ENCODE measurements at places on chromosomes 5 and 9. TPM values are rescaled to one million over a fixed set of nuclear protein-coding genes. Genes with fewer than 3 reads are reported as not detected.

DNA sequence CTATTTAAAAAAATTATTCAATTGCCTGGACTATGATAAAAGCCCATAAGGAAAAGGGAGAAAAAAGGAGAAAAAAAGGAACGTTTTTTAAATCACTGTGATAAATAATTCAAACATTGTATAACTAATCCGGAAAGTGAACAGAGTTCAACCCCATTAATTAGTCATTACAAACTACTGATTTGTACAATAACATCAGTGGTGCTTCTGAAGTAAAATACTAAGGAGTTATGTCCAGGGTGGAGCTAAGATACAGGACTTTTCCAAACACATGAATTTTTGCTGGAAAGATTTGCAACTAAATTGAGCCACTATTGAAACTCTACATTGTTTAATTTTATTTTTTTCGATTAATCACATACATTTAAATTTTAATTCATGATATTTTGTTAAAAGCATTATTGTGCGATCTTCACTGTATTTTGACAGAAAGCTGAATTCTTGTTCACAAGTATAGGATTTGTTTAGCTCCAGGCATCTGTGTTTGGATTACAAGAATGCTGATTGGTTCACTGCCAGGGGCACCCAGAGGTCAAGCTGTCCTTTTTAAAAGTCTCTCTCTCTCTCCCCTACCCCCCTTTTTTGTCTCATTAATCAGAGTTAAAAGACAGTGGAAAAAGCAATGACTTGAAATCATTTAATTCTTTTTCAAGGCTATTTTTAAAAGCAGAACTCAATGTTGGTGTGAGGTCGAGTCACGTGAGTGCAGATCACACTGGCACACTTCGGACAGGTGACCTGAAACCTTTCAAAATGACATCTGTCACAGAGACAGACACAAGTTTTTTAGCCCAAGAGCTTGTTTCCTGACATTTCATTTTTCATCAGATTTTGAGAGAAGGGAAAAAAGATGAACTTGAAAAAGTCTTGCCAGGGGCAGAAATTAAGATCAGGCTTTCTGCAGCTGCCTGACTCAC is 387.3 kb downstream of the NR2F1-AS1 start:
- DNase-seq, result no peak

- peak; percentile 5 for DNase-seq
Observed at GRCh38 chr9:136805207-136805740, 2.5 kb upstream of the RABL6 start.

GRCh38 chr5:6473284-6473683 is 24.6 kb downstream of the UBE2QL1 start:
- DNase-seq, result no peak

GRCh38 chr9:101472891-101473290 is 37.3 kb upstream of the ALDOB start:
- DNase-seq, result no peak

DNA sequence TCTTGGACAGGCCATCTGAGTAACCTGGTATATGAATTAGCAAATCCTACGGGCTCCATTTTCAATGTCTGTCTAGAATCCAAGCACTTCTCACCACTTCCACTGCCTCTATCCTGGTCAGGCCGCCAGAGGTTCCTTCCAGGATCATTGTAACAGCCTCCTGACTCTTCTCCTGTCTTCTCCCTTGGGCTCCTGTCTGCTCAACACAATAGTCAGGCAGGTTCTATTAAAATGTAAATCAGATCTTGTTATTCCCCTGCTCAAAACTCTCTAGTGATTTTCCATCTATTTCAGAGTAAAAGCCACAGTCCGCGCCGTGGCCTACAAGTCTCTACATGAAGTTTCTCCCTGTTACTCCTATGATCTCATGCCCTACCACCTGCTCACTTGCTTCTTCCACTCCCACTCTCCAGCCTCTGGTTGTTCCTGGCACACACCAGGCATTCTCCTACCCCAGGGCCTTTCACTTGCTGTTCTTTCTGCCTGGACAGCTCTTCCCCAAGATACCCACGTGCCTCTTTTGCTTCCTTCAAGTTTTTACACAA is 21.7 kb downstream of the ZNF366 start:
- no peak for DNase-seq

GRCh38 chr9:17994695-17995425 is 416.0 kb downstream of the SH3GL2 start:
- DNase-seq, result no peak

DNA sequence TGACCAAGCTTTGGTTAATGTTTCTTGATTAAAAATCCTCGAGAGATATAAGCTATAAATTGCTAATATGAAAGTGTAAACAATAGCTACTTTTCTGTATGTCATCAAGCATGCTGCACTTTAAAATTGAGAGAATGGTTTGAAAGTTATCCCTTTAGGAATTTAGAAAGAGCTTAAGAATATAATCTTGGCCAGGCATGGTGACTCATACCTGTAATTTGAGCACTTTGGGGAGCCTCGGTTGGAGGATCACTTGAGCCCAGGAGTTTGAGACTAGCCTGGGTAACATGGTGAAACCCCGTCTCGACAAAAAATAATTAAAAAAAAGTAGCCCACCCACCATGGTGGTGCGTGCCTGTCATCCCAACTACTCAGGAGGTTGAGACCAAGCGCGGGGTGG is 12.2 kb upstream of the MROH2B start:
- DNase-seq, result no peak

DNA sequence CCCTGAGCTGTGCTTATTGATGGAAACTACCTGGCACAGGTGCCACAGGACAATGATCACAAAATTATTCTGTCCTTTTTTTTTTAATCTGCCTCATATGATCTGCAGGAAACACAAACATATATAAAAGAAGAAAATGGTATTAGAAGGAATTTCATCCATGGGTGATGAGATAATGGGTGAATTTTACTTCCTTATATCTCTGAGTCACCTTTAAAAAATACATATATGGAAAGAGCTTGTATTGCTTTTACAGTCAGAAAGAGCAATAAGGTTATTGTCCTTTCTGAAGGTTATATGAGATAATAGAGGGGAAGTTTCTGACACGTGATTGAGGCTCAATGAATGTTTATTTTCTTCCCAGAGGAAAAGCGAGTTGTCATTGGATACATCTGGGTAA is 31.6 kb downstream of the NEURL1B start:
- no peak for DNase-seq

DNA sequence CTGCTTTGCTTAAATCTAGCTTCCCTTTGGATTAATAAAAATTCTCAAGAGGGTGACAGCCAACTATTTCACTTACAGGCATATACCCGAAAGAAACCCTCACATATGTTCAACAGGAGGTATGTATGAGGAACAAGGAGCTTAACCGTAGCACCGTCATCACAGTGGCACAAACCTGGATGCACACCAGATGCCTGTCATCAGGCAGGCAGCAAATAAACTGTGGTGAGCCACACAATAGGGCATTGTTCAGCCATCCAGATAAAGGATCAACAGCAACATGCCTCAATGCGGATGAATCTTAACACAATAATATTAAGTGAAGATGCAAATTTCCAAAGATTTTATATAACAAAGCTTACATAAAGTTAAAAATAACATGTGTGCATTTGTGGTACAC is 5.5 kb upstream of the TNFSF15 start:
- DNase-seq, result no peak

DNA sequence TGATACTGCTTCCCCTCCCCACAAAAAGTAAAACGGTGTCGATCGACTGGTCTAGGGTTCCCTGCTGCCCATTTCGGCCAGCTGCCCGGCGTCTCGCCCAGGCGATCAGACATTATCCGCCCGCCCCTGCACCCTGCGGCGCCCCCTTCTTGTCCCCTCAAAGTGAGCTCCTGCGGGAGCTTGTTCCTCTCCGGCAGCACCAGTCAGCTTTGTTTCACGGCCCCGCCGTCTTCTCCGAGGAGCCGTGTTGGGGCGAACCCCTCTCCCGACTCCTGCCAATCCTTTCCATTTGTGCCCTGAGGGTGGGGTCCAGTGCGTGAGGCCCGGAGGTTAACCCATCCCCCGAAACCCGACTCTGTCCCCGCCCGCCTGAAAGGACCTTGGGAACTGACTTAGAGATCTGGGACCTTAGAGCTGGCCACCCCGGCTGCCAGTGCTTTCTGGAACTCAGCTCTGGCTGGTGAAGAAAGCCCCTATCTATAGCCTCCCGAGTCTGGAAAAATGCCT is 518 bp downstream of the UBE2B start:
- DNase-seq, result no peak

DNA sequence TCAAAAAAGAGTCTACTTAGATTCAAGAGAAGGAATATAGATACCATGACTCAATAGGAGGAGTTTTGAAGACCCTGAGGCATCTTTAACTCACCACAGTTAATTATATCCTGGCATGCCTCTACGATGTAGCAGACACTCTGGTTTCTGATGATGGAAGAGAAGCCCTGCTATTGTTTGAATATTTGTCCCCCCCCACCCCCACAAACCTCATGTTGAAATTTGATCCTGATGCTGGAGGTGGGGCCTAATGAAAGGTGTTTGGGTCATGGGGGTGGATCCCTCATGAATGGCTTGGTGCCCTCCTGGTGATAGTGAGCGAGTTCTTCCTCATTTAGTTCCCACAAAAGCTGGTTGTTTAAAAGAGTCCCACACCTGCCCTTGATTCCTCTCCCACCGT is 147.9 kb upstream of the TBCA start:
- DNase-seq, result no peak

- no peak for DNase-seq
Observed at GRCh38 chr5:132076983-132077382, 3.4 kb downstream of the CSF2 start.

- DNase-seq, result no peak
Observed at GRCh38 chr5:594226-594860, 17.8 kb upstream of the CEP72 start.

DNA sequence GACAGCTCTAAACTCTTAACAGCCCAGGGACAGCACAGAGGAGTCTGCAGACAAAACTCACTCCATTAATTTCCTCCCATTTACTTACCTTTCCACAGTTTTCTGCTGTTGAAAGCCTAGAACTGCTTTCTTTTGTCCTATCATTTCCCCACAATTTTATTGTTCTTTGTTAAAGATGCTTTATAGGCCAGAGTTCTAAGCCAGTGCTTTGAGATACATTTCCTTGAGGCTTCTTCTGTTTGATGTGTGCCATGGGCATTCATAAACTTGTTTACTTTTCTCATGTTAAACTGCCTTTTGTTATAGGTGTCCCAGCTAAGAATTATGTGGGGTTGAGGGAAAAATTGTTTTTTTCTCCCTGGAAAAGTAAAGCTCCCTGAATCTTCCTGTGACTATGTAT is 25.9 kb upstream of the SUB1 start:
- no peak for DNase-seq

GRCh38 chr5:5326115-5326758 is 96.2 kb upstream of the ICE1 start:
- DNase-seq, result no peak

DNA sequence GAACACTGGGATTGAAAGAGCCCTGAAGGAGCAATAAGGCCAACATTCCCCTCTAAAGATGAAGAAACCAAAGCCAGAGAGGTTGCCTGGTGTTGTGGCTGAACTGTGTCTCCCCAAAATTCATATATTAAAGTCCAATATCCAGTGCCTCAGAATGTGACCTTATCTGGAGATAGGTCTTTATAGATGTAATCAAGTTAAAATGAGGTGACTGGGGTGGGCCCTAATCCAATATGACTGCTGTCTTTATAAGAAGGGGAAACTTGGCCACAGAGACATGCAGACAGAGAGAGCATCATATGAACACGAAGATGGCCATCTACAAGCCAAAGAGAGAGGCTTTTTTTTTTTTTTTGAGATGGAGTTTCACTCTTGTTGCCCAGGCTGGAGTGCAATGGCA is 66.9 kb upstream of the PLPP1 start:
- DNase-seq, result no peak

NUTM2F gene
- not detected for total RNA-seq

DBH gene
- total RNA-seq, result not detected

AQP3 gene
- total RNA-seq, result 35.1 TPM

CBY3 gene
- not detected for total RNA-seq

NR5A1 gene
- total RNA-seq, result not detected

HTR1A gene
- total RNA-seq, result not detected

BTNL9 gene
- total RNA-seq, result 42.0 TPM

GDNF gene
- total RNA-seq, result not detected

PCDHB14 gene
- 7.1 TPM for total RNA-seq

PLEKHG4B gene
- not detected for total RNA-seq
